ENCODE measurements at places on chromosomes 1 and 21.

DNA sequence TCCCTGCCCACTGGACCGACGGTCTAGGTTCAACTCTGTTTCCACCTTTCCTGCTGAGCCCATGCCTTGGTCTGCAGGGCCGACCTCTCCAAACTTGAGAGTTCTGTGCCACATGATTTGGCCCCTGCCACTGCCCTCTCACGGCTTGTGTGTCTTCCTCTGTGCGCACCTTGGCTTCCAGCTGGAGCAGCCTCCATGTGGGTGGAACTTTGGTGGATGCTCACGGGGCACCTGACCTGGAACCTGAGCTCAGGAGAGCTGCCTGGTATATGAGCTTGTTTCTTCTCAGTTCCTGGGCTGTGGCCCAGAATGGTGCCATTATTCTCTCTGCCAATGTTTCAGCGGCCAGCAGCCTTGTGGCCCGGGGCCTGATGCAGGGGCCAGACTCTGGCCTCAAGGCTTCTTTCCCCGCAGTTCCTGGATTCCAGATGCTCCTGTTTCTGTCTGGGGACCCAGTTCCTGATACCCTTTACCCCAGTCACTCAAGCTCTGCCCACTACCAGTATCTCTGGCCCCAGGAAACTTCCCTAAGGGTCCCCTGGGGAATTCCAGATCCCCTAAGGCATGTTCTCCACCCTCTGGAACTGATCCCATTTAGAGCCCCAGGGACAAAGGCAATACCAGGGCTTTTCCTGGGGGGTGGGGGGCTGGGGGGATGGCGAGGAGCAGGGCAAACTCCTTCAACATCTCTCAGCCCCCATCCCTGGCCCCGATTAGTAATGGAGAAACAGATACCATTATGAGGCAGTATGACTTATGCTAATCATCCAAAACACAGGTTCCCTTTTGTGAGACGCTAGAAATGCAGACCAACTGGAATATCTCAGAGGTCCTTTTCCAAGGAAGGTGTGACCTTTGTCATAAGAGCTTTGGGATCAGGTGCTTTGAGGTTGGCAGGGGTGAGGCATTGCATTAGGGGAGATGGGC lies 11.1 kb downstream of the QSOX1 start:
- no peak for DNase-seq

GRCh38 chr1:111503585-111504060 lies at the start of the genes ADORA3 and TMIGD3:
ADORA3 (minus strand) TSS chr1:111503633; CDS start chr1:111503354, 279 bp downstream.
TMIGD3 (minus strand) TSS chr1:111503633; CDS start chr1:111503354, 279 bp downstream.
- DNase-seq = no peak

DNA sequence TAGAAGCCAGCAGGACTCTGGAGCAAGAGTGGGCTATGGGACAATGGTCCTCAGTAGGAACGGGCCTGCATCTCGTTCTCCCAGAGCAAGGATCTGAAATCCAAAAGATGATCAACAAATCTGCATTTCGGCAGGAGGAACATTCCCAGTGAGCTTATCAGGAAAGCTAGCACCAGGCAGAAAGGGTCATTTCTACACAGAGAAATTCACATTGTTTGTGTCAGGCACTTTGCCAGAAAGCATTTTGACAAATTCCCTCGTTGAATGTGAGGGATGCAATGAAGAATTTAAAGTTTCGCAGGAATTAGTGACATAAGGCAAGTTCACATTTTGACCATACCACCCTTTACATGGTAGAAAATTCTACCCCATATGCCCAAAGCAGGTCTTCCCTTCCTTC lies 31.6 kb upstream of the ETS2 start:
- DNase-seq = no peak

DNA sequence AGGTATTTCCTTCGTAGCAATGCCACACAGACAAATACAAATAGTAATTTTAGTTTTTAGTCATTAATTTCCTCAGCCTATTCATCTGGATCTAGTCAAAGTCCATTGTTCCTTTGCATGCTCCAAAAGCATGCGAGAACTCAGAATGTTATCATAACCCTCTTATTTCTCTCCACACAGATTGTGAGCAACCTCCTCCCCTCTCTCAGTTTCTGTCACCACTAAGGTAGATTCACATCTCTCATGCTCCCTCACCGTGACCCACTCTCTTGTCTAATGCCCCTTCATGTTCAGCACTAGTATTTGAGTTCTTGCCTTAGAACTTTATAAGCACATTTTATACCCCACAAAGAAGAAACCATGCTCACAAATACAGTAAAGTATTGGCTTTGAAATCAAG lies 582.4 kb downstream of the PLA2G4A start:
- DNase-seq = no peak

DNA sequence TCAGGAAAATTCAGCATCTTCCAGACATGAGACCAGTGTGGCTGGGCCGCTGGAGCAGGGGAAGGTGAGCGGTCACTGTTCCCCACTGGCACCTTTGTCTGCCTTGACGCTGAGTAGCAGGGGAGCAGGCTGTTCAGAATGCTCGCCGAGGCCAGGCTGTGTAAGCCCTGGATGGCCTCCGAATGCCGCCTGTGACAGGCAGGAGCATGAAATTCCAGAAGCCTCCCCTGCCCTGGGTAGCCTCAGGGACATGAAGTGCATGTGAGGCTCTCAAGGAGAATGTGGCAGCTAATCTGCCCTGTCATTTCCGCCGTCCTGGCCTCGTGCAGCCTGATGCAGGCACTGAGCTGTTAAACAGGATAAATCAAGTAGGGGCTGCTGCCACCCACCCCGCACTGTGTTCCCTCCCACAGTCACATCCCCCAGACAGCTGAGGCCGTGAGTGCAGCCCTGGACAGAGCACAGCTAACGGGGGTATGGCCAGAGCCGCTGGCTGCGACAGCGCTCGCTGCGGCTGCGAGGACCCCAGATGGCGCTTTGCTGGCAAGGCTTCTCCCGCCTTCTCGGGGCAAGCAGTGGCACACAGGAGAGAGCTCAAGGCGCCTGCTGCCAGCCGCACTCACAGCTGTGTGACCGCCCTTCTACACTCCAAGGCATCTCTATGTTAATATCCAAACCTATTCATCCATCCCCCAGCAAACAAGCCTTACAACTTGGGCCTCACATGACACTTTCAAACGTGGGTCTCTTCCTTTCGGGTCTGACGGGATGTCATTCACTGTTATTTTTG lies 105.0 kb upstream of the COL6A1 start:
- no peak for DNase-seq

GRCh38 chr1:234760303-234760723 lies 150.3 kb upstream of the IRF2BP2 start:
- DNase-seq = no peak

DNA sequence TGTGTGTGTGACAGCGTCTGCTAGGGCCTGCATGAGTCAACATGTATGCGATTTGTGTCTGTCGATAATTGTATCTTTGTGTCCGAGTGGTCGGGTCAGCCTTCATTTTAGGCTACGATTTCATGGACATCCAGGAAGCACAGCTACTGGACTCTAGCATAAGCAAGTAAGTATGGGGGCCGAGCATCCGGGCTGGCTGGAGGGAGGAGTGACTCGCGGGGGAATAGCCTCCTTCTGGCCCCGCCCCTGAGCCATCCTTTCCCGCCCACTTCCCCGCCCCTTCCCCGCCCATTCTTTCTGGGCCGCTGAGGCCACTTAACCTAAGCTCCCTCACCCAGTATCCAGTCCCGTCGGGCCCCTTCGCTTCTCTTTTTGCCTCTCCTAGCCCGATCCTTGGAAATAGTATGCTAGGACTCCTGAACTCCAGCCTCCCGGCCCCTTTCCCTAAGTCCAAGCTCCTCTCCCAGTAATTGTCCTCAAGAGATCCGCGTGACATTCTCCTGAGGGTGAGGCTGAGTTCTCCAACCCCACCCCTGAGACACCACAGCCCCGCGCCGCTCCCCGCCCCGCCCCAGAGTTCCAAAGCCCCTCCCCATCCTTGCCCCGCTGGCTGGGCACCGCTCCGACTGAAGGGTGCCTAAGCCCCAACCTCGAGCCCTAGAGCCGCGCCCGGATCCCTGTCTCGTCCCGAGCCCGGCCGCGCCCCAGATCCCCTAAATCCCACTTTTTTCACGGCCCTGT lies 1.2 kb downstream of the MAP3K6 start:
- peak; percentile 98 for DNase-seq

DNA sequence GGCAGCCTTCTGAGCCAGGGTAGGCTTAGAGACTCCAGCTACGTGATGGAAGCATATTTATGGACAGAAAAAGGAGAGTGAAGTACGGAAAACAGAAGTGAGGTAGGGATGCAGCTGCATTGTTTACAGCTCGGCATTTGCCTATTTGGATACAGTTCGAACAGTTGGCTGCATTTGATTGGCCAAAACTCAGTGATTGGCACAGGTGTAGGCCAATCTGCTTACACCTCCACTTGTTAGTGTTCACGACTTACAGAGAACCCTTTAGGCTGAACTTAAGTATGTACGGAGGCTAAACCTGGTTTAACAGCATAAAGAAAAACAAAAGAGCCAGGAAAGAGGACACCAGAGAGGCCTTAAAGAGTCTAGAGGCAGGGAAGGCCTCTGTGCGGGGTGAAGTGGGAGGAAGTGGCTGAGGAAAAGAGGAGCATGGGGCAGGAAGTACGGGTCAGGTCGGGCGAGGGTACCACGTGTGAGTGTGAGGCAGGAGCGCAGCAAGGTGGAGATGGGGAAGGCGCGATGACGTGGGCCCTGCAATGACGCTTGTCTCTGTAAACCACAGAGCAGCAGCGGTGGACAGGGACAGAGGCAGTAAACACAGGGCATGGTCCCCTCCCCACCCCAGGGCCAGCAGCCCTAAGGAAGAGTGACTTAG lies 32.0 kb downstream of the RSPH1 start:
- no peak for DNase-seq

- no peak for DNase-seq
These were observed 387.8 kb upstream of the LYPLAL1 start for GRCh38 chr1:218785928-218786327.

DNA sequence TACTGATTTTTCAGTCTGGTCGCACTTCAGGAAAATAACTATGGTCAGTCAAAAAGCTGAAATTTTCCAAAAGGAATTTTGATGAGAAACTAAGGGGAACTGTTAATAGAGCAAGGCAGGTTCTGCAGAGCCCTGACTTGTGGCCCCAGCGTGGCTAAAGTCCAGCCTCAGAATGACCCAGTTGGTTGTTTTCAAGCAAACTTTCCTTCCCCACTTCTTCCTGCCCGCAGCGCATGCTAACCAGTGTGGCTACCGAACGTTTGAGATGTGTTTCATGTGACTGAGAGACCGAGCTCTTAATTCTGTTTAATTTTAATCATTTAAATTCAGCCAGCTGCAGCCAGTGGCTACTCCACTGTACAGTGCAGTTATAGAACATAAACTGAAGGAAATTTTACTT lies 6.2 kb upstream of the IL10RB start:
- DNase-seq = no peak

DNA sequence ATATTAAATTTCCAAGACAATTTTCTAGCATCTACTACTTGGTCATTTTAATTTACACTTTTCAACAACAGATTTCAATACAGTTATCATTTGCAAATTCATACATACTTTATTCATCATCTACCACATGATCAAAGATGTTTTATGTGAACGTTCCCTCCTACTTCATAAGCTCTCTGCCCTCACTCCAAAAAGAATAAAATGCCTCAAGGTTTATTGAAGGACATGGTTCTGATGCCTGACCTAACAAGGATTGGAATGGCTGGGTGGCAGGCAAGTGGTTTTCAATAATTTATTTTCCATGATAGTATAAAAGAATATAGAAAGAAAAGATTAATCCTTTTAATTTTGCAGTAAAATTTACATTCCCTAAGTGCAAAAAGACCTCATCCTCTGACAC lies 5.4 kb downstream of the CDKN2C start:
- no peak for DNase-seq

GRCh38 chr1:109790735-109791494 lies 27.2 kb upstream of the EPS8L3 start:
- DNase-seq = peak; percentile 80

DNA sequence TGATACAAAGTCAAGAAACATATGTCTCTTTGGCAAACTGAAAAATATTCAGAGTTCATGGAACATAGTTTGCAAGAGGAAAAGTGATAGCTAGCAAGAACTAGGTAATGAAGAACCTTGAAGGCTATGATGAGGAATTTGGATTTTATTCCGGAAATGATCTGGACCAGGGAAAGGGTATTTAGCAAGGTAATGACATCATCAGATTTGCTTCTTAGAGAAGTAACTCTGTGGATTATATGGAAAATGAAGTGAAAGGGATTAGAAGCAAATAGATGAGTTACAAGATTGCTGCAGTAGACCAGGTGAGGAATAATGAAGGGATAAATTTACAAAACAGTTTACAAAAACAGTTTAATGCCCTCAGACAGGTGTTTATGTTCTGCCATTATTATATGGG lies 197.3 kb downstream of the RASAL2 start:
- DNase-seq = no peak

DNA sequence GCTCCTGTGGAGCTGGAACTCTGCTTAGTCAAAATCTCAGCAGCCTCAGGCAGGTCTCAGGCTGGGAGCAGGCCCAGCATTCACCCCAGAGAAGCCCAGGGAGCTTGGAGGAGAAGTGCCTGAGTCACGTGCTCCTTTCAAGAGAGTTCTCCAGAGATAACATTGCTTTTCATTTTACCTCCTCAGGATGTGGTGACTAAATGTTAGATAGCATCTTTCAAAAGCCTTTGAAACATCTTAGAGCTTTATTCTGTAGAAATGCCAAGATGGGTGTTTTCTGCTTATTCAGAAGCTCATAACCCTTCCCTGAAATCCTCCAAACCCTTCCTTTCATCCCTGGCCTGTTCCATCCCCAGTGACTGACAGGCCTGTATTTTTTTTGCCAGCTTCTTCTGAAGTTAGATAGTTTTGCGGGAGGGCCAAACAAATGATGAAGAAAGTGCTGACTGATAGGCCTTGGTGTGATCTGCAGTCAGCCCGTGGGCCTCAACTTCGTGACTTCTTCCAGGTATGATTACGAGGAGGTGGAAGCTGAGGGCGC lies 58.0 kb downstream of the PGM1 start:
- no peak for DNase-seq

DNA sequence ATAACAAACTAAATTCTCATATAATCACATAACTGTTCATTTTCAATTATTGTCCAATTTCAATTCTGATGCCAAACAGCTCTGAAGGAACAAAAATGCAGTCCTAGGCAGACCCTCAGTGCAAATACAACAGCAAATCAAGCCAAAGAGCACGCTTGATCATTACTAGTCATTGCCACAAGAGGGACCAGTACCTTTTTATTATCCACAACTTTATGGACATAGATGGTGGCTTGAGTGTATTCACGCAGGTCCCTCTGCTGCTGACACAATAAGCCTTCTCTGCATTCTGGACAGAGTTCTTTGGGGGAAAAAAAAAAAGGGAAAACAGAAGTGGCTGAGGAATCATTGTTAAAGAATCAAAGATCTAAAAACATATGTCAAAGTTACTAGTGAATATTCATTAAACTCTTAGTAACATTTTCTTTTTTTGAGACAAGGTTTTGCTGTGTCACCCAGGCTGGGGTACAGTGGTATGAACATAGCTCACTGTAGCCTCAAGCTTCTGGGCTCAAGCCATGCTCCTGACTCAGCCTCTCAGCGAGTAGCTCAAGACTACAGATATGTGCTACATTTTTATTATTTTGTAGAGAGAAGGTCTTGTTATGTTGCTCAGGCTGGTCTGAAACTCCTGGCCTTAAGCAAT lies 34.3 kb upstream of the RAP1GAP start:
- no peak for DNase-seq
